T-cell (primary cell): ENCODE measurements at places on chromosomes 3 and 15.
A peak's percentile ranks its signal among the peaks of the same experiment; 100 is the strongest.

- no peak for DNase-seq
Measured at GRCh38 chr3:51873876-51874275, 1.5 kb downstream of the IQCF5 start.

DNA sequence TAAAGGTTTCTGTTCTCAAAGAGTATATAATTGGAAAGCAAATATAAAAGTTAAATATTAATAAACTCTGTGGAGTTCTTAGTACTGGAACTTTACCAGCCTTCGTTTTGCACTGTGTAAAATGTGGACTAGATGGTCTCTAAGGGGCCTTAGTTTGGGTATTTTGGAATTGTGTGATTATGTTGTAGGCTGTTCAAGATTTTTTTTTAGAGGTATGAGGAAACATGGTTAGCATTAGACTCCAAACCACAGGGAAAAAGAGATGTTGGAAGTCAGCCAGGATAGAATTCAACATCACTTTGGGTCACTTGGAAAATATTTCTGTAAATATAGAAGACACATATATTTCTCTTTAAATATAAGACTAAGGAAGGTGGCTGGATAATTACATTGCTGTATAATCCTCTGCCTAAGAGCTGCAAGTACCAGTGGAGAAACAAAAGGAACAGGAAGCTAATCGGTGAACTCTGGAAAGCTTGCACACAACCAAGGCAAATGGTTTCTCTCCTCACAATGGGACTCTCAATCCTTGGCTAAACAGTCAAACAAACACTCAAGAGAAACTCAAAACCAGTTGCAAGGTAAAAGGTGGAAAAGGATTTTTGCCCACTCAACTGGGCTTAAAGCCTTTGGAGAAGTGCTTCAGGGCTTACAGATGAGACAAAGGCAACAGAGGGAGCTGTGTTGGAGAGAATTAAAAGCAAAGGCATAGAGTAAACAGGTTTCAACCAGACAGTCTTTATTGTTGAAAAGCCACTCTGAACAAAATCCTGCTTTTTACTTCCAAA, 141.7 kb downstream of the NR1D2 start:
- no peak for DNase-seq

DNA sequence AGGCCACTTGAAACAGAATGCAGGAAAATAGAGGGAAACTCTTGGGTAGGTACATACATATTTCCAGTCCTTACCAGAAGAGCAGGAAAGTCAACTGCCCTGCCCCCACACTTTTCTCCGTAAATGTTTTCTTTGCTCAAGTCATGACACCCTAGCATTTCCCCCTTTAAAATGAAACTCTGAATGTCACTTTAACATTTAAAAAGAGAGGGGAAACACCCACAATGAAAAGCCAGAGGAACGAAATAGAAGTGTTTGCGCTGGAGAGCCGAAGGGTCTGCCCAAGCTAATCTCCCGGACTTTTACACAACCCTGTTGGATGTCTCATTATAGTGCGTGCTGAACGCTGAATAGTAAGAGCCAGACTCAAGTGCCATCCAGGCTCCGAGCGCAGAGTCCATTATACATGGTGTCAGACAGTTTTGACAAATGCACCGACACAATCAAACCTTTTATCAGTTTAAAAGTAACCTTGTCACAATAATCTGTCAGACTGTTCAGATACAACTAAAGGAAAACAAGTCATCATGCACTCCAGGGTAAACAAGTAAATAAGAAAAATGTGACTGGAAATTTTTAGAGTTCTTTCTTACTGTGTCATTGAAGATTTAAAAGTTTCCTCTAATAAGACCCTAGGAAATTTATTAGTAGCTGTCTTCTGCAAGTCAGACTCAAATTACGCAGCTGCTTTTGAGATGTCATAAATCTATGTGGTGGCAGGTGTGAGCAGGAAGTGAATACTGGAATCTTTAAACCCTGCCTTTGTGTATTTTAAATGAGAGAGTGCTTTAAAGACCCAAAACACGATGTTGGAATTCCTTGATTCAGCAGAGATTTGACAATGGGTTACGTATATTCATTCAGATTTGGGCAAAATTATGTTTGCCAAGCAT, 159.8 kb downstream of the RBMS3 start:
- no peak for DNase-seq

GRCh38 chr3:155244216-155244615, 49.3 kb downstream of the STRIT1 start:
- no peak for DNase-seq

DNA sequence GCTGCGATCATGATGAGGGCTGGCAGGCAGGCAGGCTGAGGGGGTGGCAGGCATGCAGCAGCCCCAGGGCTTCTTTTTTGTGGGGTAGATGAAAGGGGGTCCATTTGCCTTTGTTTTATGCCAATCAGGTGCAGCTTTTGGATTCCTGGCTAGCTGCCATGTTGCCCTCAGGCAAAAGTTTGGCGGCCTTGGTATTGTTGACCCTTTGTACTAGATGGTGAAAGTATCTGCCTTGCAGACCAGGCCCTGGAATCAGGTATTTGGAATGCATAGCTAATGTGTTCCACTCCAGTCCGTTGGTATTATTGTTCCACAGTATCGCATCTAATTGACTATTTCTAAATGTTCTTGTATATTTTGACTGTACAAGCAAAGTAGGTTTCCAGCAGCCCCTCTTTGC, 35.0 kb downstream of the EEFSEC start:
- no peak for DNase-seq

- DNase-seq: no peak
Measured at GRCh38 chr15:71611553-71612396, 198.6 kb upstream of the NR2E3 start.

DNA sequence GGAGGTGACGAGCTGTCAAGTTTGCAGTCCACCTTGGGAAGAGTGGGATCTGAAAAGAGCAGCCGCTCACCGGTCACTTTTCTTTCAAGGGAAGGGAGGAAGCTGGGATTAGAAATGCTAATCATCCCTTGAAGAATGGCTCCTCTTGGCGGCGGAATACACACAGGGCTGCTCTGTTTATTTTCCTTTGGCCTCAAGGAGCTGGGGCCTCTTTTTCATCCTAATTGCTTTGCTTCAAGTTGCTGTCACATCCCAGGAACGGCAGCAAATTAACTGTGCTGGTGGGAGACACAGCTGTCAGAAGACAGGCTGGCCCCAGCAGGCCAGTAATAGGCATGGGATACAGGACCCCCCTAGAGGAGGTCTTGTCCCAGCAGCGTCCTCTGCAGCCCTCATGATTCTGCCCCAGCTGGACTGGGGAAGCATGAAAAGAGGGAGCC, 6.7 kb downstream of the KBTBD13 start:
- no peak for DNase-seq

DNA sequence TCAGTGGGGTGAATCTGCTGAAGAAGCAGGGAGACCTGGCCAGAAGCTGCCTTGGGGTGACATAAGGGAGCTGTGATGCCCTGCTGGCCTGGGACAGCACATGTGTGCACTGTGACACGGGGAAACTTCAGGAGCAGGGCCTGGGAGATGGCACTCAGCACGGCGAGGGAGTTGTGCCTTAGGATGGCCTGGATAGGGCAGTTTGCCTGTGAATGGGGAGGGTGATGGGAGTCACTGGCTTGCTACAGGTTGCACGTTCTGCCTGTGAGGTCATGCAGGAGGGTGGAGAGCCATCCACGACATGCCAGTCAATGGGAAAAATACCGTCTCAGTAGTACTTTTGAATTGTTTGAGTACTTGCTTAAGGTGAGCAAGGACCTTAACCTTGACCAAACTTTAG, 76.8 kb upstream of the UBE3A start:
- DNase-seq: no peak

- no peak for DNase-seq
Measured at GRCh38 chr3:66083784-66084213, 45.1 kb upstream of the MAGI1 start.

DNA sequence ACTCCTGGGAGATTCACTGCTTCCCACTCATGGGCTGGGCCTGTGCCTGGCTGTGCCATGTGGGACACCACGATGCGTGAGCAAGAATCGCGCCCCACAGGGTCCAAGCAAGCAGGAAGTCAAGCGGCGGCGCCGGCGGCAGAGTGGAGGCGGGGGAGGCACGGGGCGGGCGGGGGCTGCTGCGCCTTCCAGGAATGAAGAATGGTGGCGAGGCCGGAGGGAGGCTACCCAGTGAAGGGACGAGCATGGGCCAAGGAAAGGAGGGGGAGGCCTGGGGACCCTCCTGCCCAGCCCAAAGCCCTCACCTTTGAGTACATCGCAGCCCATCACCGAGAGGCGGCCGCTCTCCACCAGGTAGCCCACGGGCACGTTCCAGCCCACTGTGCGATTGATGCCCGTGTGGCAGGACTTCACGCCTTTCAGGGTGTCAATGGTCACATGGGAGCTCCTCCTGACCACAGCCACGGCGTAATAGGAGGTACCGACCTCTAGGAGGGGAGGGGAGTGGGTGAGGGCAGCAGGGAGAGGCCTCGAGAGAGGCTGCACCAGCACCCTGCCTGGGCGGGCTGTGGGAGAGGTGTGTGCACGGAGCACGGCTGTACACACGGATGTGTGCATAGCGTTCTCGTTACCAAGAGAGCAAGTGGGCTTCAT, 5.5 kb downstream of the MELTF start:
- no peak for DNase-seq

- no peak for DNase-seq
Measured at GRCh38 chr3:108079877-108080276, 11.0 kb downstream of the CD47 start.

DNA sequence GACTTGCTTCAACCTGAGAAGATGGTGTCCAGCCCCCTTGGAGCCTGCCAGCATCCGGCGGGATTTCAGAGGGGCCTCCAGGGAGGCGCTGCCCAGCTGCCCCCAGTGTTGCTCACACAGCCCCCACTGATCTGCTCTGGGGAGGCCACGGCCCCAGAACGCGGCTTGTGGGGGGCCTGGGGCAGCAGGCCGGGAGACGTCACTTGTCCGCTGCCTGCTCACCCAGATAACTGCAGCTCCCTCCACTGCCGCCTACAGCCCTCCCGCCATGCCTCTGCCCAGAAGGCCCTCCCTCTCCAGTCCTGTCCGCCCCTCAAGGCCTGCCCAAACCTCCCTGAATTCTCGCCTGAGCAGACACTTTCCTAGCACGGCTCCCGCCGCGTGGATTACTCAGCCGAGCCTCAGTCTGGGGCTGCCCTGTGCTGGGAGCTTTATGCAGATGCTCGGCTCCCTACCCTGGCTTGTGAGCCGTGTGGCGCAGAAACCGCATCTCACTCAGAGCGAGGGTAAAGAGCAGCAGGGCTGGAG, 17.2 kb upstream of the ADIPOQ start:
- DNase-seq: no peak

DNA sequence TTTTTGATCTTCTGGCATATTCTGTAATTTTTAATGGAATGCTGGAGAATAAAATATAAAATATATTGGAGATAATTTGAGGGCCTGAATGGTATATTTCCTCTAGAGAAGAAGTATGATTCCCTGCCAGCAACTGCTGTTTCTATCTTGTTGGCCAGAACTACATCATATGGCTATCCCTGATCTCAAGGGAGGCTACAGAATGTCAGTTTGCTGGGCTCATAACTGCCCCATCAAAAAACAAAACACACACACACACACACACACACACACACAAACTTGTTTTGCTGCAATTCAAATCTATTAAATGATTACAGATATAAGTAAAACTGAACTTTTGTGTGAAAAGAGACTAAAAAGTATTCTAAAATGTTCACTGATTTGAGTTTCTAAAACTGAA, 51.0 kb downstream of the RASA2 start:
- no peak for DNase-seq

DNA sequence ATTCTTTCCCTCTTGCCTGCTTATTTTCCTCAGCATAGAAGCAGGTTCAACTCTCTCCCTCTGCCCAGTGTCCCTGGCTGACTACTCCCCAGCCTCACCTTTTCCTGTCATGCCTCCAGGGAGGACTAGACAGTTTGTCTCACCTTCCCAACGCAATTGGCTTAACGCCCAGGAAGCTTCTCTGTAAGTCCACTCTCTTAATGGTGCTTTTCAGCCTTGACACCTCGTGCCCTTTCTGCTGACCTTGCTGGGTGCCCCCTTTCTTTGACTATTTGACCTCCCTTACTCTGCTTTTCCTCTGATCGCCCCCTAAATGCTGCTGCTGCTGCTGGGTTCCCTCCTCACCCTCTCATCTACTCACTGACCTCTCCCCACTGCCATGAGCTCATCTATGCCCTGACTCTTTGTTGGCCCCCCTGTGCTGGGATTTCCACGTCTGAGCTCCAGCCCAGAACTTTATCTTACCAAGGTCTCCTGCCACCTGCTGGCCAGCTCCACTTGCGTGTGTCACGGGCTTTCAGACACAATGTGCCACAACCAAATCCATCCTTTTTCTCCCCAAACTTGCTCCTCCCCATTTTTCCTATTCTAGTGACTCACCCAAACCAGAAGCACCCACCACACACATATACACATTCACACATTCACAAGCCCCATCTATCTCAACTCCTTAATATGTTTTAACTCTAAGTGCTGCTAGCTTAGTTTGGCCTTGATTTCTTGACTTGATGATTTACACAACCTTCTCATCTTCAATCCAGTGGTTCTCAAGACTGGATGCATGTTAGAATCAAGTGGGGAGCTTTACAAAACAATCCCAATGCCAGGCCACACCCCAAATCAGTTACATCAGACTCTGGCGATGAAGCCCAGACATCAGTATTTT, 16.6 kb downstream of the EPB42 start:
- peak; percentile 23 for DNase-seq

- DNase-seq: no peak
Measured at GRCh38 chr15:69398491-69398891, 15.7 kb upstream of the KIF23 start.

DNA sequence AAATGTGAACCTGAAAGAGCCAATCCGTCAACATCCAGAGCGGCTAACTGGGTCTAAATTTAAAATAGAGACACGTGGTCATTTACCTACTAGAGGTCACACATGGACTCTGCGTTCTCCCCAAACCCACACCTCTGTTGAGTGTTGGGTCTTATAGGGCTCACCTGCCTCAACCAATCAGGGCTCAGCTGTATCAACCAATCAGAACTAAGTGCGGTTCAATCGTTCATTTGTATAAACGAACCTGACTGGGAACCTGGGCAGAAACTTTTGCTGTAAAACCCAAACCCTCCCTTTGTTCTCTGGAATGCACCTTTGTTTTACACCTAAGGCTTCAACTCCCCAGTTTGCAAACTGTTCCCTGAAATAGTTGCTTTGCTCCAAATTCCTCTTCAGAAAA, 8.9 kb downstream of the DNAAF4 start:
- DNase-seq: no peak

DNA sequence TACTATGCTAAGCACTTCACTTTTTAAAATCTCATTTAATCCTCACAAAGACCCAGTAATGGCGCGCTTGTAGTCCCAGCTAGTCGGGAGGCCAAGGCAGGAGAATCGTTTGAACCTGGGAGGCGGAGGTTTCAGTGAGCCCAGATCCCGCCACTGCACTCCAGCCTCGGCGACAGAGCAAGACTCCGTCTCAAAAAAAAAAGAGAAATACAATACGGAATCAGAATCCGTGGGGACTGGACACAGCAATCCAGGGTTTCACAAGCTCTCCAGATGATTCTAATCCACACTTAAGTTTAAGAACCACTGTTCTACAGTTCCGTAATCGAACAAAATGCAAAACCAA, 426 bp upstream of the SUMF1 start:
- DNase-seq: no peak

GRCh38 chr15:28096411-28096669, 2.8 kb downstream of the OCA2 start:
- DNase-seq: no peak

GRCh38 chr15:40247406-40247971, 8.6 kb downstream of the PAK6 start:
- DNase-seq: no peak

- DNase-seq: no peak
Measured at GRCh38 chr3:14539742-14540491, at the start of gene GRIP2. Gene GRIP2 (minus strand): TSS chr3:14540342. CDS start chr3:14540308, 34 bp downstream.
